ENCODE measurements at places on chromosomes 3 and 15. TPM values are rescaled to one million over a fixed set of nuclear protein-coding genes. Genes with fewer than 3 reads are reported as not detected.
A peak's percentile ranks its signal among the peaks of the same experiment; 100 is the strongest.

DNA sequence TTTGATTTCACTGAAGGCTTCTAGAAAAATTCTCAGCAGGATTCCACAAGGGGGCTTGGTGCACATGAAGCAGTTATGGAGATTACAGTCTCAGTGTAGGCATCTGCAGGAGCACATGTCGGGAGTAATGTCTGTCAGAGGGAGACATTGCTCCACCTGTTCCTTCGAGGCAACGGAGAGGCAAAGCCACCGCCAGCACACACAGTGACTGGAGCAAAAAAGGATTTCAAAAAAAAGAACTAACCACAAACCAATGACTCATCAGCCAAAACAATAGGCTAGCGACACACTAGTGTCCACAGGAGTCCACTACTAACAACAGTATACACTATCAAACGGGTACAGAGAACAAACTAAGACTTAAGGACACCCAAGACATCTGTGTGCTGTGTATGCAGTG is 68.9 kb downstream of the NPTN start:
- peak; percentile 12 for DNase-seq

DNA sequence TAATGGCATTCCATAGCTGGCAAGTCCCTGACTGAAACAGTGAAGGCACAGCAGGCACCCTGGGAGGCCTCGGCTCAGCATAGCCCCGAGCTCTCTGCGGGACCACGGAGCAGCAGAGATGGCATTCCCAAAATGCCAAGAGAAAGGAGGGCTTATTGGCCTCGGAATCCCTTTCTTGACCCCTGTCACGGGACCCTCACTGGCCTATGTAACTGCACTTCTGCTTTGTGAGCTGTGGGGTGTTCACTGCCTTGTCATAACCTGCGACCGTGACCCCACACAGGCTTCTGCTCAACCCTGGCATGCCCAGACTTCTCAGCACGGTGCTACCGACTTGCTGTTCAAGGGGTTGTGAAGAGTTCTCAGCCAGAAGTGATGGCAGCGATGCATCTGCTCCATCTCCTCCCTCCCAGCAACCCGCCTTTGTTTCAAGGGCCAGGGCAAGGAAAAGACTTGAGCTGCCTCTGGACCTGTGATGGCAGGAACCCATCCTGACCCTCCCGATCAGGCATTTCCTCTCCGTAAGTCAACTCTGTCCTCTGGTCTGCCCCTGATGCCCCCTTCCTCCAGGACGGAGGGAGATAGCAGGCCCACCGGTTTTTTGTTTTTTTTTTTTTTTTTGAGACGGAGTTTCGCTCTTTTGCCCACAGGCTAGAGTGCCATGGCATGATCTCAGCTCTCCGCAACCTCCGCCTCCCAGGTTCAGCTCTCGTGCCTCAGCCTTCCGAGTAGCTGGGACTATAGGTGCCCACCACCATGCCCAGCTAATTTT is 30.5 kb downstream of the EHD4 start:
- DNase-seq: peak; percentile 78

DNA sequence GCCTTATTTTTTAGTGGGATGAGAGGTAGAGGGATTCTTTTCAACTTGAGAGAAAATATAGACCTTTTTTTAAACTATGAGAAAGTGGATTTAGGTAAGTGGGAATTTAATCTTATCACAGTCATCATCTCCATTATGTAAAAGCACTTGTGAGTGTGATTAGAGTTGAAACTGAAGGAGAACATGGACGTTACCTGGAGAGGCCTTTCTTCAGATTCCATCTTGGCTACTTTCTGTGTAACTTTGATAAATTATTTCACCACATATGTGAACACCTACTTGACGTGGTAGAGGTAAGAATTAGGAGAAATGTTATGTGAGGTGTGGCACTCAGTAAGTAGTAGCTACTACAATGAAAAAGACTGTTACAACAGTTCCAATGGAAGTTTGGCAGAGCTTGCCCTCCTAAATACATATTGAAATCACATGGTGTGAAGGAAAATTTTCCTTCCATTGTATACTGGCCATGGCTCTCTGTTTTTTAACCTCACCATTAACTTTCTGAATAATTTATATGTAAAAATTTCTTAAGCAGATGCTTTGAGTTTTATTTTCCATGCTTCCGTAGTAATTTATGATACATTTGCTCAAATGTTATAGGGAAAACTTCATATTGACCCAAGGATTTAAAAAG is 193.3 kb downstream of the FNDC3B start:
- DNase-seq: no peak

DNA sequence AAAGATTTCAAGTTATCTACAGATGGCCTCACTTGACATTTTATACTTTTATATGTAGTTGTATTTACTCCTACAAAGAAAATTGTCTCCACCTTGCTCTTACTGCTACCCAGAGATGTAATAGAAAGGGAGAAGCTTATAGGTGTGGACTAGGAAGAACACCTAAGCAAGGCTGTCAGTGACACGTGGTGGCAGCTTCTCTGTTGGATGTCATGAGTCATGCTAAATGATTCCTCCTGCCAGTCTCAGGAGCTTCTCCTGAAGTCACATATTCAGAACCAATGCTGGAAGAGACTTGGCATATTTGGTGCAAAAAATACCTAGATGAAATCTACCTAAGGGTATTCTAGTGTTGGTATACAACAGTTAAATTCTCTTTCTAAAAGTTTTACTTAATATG is 184.7 kb downstream of the LRRC3B start:
- no peak for DNase-seq

GRCh38 chr3:103629391-103629790 is 1194.6 kb downstream of the ZPLD1 start:
- DNase-seq: no peak

DNA sequence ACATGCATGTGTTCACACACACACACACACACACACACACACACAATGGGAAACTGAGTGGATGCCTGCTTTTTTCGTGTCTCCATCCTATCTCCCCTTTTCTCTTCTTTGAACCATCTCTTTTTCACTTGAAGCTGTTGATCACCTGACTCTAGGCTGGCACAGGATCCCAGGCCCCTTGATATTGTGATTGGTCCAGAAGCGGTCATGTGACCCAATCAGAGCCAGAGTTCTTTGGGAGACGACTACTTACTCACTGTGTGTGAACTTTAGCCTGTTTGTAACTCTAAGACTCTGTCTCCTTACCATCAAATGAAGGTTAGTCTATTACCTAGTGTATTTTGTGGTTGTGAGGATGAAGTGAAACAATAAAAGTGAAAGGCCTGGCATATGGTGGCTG is 172.9 kb downstream of the ADAMTS9 start:
- no peak for DNase-seq

DNA sequence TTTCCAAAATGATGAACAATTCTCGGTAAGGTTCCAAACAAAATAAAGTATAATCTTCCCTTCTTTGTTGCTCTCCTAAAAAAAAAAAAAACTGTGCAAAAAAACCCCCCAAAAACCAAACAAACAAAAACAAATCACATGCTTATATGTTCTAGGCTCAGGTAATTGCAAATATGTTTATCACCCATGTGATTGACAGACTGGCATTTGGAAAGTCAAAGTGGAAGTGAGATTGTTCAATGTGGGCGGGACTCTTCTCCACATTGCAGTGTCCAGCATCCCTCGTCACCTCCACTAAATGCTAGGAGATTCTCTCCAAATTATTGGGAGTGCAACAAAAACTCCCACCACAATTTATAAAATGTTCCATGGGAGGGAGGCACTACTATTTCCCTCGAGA is 57.6 kb upstream of the CACNA1D start:
- no peak for DNase-seq

SLC22A14 gene
- total RNA-seq: not detected
